ENCODE measurements at places on chromosomes 3 and 15.

DNA sequence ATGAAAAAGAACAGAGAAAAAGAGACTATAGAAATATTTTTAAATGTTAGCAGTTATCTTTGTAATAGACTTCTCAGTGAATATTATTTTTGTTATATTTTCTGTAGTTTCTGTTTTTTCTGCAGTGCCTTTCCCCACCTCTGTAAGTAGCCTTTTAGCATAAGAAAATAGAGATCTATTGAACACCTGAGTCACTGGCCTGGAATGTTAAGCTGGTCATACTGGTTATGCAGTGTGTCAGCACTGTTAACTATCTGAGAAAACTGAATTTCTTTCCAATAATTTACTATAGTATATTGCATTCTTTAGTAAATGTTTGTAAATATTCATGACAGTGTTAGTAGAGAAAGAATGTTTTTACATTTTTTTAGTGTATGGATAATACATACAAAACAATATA, 79.8 kb downstream of the NECTIN3 start:
- DNase-seq = no peak

GRCh38 chr3:14357463-14357862, 44.9 kb upstream of the SLC6A6 start:
- DNase-seq = no peak

DNA sequence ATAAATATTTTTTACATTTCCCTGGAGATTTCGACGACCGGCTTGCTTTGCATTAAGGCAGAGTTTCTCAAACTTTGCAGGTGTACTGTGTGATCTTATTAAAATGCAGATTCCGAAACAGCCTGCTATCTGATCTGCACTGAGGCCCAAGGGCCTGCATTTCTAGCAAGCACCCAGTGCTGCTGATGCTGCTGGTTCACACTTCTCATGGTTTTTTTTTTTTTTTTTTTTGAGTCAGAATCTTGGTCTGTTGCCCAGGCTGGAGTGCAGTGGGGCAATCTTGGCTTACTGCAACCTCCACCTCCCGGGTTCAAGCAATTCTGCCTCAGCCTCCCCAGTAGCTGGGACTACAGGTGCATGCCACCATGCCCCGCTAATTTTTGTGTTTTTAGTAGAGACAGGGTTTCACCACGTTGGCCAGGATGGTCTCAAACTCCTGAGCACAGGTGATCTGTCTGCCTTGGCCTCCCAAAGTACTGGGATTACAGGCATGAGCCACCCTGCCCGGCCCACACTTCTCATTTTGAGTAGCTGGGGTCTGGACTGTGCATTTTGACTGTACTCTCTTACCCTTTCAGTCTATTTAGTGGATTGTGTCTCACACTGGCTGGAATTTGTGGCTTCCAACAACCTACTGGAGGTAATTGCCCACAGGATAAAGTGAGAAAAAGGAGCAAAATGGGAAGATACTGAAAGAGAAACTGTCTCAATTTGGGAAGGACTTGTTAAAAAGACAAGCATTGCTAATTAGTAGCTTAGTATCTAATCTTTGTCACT, 94.1 kb downstream of the ITPR1 start:
- DNase-seq = no peak

DNA sequence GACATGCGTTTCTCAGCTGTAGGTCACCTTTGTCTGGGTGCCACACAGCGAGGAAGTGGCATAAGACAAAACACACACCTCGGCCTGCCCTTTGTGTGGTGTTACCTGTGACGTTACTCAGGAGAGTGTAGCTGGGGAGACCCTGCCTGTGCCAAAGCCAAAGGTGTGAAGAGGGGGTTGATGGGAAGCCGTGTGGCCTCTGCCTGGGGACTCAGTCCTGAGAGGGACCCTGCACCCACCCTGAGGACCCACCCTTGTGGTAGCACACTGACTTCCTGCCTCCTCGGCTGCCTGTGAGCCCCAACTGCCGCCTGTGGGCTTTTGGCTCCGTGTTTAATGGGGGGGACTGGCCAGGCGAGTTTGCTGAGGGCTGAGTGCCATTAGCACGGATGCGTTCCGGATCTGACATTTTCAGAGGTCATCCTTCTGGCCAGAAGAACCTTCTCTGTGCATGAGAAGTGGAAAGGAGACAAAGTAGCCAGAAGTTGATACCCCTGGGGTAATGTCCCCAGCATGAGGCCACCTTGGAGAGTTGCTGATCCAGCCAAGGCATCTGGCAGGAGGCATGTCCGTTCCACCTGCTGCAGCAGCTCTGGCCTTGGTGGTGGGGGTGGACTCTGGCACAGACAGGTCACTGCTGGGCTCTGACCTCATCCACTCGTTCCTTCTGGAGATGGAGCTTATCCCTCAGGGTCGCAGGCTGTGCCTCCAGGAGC, 51.8 kb upstream of the FURIN start:
- DNase-seq = no peak

- DNase-seq = no peak
Measured at GRCh38 chr3:139657936-139658335, 19.8 kb downstream of the NMNAT3 start.

- no peak for DNase-seq
Measured at GRCh38 chr15:90851114-90851513, 17.3 kb upstream of the FURIN start.

DNA sequence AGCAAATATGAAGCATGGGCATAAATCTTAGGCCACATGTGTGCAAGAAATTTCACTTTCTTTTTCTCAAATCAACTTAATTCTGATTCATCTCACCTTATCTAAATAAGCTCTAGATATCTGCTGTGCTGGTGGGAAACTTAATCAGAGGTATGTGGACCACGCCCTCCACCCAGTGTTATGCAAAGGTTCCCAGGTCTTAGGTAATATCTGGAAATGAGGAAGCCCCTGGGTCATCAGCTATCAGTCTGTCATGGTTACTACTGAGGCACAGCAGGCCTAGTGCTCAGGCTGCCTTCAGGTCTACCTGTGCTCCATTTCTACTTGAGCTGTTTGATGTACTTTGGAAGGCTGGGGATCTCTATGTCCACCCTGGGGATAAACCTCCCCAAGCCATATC, 134.4 kb upstream of the KCNH8 start:
- DNase-seq = no peak

DNA sequence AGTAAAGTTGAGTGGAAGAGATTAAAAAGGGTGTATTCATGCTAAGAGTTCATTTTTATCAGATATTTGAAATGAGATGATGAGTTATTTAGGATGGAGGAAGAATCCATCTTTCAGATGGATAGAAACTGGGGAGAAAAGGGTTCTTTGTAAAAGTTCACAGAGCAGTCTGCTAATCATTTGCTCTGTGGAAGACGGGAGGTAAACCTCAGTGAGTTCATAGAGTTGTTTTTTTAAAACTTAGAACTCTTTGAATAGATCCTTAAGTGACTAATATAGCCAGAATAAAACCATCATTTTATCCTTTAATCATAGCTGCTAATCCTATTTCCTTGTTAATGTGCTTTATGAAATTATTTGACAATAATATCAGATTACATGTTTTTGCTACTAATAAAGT, 5.1 kb downstream of the RASA2 start:
- no peak for DNase-seq

GRCh38 chr3:171685116-171685895, 125.0 kb downstream of the PLD1 start:
- DNase-seq = no peak

- no peak for DNase-seq
Measured at GRCh38 chr15:65258375-65259262, 28.1 kb downstream of the PARP16 start.

All from stimulated activated CD8-positive, alpha-beta memory T cell treated with anti-CD3 and anti-CD28 coated beads, Interleukin-7, amount 100 ng/mL, for 4 hours (primary cell).